NCI-H524 treated with DMSO at 0.1 percent for 48 hours (cell line): ENCODE measurements at places on chromosomes 5 and 9.
A peak's percentile ranks its signal among the peaks of the same experiment; 100 is the strongest.

DNA sequence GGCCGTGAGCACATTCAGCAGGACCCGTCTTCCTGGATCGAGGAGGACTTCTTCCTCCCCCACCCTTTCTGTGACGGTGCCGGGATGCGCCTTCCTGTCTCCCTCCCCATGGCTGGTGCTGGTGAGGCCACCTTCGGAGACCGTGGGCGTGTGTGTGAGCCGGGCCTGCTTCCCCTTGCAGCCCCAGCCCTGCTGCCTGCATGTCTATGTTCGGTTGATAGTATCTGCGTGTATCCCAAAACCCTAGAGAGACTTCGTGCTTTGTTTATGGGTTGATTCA lies 12.8 kb downstream of the CEP72 start:
- no peak for DNase-seq

DNA sequence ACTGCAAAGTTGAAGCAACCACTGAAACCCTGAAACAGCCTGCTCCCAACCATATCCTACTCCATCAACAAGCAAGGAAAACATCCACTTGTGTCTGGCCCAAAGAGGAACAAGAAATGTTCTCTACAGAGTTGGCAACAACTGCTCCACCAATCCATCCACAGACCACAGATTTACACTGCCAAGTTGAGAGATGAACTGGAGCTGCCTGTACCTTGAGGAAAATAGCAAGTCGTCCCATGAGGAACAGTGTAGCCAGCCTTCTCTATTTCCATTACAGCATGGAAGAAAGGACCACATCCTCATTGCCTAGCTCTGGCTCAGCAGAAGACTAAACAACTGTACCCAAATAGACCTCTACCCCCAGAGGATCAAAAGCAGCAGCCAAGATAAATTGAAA lies 60.4 kb downstream of the DEPDC1B start:
- no peak for DNase-seq

DNA sequence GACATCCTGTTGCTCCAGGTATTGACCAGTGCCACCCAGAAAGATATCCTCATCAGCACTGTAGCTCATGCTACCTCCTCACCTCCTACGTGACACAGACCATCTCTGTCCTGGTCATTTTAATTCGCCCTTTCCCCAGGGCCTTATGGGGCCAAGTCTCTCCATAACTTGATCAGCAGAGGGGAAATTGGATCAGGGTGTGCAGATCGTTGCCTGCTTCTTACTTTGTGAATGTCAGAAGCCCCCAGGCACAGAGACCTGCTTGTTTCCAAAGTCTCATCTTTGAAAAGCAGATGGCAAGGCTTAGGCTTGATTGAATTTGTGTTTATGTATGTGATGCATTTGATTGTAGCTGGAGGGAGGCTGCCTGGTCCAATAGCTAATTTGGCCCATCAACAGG lies 8.8 kb upstream of the DBH start:
- no peak for DNase-seq

DNA sequence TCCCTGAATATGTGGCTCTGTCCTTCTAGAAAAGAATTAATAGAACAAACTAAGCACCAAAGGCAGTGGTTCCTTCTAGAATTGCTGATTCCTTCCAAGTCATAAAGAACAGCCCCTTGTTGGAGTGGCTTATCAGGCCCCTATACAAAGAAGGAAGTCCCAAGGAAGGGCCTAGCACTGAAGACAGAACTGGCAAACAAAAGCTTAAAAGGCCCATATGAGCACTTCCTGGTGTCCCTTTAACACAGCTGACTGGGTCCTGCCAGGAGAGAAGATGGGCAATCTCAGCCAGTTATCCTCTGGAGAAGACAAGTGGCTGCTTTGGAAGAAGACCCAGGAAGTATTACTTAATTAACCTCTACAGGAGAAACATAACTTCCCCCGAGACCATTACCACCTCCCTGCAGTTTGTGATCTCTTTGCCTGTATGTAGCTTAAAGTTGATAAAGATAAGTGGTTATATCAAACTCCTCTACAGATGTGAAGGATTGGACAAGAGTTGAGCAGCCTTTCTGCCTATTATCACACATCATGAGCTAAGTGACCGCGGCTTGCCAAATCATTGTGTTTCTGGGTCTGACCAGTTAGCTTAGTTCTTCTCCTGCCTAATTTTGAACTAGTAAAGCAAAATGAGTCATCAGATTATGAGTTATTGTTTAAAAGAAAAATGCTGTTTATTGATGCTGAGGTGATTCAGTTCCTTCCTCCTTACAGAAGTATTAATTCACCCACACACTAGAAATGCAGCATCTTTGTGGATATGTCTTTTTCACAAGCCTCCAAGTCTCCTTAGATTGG lies 13.3 kb upstream of the STING1 start:
- DNase-seq = no peak

DNA sequence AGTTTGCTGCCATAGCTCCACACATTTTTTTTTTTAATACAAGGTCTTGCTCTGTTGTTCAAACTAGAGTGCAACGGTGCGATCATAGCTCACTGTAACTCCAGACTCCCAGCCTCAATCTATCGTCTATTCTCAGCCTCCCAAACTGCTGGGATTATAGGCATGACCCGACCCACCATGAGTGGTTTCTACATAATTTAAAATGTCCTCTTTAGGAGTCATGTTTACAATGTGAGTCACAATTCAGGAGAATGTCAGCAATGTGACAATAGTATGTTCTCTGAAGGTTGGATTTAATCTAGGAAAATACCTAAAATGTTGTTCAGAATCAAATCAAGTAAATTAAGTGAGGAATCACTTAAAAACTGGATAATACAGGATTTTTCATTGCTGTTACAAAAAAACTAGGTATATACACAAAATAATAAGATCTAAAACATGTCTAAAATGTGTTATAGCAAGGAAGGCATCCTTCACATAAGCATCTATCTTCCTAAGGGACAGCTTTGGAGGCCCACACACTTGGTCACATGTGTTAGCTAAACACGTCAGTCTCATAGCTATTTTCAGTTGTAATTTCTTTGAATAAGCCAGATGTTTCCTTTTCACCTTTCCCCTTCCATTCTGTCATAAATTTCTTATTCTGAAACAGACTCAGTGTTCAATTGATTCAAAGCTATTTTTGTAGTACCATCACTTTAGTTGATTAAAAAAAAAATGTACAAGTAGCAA lies 30.0 kb upstream of the ELAVL2 start:
- DNase-seq = no peak

- no peak for DNase-seq
Observed at GRCh38 chr9:125293134-125293533, 31.5 kb downstream of the GAPVD1 start.

DNA sequence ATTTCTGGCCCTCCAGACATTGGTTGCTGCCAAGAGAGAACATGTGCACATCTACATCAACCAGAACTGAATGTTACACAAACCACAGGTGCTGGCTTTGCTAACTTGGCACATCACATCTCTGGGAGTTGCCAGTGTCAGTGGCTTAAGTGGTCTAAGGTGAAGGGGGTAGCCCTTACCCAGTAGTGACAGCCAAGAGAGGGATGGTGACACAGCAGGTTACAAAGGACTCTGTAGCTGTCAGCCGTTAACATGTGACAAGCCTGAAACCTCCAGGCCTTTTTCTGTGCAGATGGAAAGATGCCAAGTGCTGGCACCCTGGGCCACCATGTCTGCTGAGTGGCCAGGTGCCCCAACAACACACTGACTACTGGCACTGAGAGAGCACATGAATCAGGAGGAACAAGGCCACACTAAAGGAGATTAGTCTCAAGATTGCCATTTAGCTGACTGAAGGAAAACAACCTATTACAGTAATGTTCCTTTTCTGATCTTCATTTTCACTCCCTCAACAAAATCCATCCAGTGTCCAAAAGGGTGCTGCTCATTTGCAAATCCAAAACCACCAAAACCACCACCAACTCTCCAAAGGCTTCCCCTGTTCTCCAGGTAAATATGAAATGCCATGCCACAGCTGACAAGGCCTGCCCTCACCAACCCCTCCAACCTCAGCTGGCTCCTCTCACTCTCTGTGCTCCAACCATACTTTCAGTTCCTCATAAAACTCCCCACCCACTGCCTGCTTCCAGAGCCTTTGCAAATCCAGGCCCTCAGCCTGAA lies 20.2 kb downstream of the SIL1 start:
- DNase-seq = no peak

DNA sequence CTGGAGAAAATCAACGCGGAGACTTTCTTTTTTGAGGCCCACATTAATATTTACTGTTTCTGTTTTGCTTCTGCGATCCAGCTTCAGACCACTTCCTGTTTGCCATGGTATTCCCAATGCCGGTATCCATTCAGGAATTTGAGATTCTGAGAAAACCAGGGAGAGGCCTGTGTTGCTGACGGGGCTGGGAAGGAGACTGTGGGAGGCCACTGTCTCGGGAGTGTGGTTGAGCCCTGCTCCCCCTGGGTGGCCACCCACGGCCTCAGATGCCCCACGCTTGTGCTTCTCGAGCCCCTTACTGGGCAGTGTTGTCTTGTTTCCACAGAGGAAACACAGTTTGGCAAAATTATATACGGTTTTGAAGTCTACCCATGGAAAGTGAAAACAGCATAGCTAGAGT lies 403.6 kb upstream of the IRX2 start:
- no peak for DNase-seq

GRCh38 chr9:38671748-38672147 lies 48.2 kb downstream of the FAM240B start:
- DNase-seq = no peak

DNA sequence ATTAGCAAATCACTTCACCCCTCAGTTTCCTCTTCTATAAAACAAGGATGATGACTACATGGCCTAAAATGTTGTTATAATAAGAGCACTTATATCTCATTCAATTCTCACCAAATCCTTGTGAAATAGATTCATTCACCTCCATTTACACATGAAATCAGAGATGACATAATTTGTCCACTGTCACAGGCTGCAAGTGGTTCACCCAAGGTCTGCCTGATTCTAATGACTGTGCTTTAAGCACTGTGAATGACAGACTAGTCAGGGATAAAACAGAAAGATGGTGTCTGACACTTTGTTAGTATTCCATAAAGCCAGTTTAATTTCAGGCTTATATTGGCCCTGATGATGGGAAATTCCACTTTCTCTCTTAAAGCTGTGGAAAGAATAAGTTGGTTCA lies 209.5 kb downstream of the MAPKAP1 start:
- no peak for DNase-seq

DNA sequence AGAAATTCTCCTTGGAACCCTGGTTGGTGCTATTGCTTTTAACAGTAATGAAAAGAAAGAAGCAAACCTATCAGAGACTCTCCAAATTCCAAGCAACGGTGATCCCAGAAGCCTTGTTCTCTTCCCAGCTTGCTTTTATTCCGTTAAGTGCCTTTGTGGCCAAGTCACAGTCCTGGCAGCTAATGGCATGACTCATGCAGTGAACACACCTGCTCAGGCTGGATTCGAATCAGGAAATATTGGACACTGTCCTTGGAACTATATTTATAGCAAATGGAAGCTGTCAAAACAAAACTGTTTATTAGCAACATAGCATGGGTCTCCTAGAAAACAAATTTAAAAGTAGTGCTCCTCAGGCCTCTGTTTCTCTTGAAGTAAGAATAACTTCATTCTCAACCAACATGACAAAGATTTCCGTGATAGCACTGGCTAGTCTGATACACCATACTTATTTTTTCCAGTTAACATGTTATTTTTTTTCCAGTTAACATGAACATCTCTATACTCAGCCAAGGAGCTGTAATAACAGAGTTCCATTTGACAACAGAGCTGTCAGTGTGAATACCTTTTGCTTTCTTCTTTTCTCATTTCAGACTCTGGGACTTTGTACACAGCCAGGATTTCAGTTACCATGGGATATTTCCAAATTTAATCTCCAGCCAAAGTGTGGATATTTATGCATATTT lies 502.4 kb downstream of the GADD45G start:
- DNase-seq = no peak

DNA sequence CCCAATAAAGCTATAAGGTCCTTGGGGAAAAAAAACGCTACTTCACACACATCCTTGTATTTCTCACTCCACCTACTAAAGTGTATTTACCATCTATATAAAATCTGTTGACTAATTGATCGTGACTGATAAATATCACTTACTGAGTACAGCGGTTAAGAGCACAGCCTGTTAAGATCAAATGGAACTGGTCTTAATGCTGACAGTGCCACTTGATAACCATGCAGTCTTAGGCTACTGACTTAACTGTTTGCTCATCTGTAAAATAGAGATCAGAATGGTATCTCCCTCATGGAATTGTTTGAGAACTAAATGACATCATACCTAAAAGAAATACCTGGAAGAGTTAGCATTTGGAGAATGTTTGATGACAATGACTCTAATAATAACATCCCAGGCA lies 67.5 kb downstream of the ZFAND5 start:
- no peak for DNase-seq

DNA sequence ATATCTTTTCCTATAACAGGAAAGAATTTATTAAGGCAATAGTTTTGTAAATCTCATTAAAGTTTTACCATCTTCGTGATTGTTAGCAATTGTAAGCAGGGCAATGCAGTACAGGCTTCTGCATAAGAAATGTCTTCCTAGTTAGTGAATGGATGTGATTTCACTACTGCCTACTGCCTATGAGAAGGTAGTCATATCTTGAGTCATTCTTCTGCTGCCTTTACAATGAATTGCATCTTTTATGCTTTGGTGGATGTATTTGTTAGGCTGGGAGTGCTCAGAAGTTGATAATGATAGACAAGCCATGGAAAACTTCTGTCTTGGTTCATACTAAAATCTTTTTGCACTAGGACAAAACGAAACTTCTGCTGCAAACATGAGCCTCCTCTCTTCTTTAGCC lies 128.0 kb downstream of the ADAMTSL1 start:
- no peak for DNase-seq

DNA sequence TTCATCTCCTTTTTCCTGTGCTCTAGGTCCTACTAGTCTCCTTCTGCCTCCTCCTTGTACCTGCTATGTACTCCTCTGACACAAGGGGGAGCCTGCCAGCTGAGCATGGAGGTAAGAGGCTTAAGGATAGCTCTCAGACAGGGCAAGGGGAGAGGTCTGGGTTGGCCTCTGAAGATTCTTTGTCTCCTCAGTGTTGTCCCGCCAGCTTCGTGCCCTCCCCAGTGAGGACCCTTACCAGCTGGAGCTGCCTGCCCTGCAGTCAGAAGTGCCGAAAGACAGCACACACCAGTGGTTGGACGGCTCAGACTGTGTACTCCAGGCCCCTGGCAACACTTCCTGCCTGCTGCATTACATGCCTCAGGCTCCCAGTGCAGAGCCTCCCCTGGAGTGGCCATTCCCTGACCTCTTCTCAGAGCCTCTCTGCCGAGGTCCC lies 3.8 kb downstream of the CREB3 start:
- peak; percentile 34 for DNase-seq

DNA sequence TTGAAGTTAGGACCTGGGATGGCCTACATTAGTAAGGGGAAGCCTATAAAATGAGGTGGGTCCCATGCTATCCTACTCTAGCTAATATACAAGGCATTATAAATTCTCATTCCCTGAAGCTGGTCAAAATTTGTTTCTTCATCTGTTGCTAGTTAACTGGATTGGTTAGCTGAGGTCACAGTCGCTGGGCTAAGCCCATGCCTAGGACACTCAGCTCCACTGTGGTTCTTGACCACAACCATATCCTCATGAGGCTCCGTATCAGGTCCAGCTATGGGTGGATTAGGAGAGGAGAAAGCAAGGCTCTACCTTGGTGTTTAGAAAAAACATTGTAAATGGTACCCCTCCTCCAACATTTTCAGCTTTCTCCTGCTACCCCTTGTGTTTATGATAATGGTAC lies 52.8 kb upstream of the RAI14 start:
- DNase-seq = no peak

GRCh38 chr5:43634621-43635020 lies 31.6 kb downstream of the NNT start:
- no peak for DNase-seq

- no peak for DNase-seq
Observed at GRCh38 chr5:160702934-160703333, 149.1 kb downstream of the ATP10B start.
